T-helper 17 cell (primary cell): ENCODE measurements at places on chromosomes 5 and 9.

DNA sequence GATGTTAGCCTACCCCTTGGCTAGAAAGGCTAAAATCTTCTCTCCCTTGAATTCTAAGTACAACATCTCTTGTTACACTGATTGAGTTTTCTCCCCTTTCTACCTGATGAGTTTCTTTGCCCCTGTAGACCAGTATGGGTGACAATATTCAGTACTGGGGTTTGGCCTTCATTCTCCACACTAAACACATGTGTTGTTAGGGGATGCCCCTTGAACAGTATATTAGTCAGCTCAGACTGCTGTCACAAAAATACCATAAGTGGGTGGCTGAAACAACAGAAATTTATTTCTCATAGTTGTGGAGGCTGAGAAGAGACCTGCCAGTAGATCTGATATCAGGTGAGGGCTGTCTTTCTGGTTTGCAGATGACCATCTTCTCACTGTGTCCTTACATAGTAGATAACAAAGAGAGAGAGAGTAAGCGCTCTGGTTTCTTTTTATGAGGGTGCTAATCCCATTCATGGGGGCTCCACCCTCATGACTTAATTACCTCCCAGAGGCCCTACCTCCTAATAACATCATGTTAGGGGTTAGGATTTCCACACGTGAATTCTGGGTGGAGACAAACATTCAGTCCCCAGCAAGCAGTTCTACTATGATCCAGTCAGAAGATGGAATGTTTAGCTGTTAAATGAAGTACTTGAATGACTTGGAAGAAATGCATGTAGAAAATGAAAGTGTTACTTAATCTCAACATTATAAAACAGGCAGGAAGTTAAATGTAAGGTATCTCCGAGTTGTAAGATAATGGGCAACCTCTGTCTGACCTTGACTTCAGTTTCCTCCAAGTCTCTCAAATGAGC lies 17.5 kb downstream of the VLDLR start:
- DNase-seq: no peak

GRCh38 chr5:124907098-124907644 lies 160.7 kb upstream of the ZNF608 start:
- no peak for DNase-seq

DNA sequence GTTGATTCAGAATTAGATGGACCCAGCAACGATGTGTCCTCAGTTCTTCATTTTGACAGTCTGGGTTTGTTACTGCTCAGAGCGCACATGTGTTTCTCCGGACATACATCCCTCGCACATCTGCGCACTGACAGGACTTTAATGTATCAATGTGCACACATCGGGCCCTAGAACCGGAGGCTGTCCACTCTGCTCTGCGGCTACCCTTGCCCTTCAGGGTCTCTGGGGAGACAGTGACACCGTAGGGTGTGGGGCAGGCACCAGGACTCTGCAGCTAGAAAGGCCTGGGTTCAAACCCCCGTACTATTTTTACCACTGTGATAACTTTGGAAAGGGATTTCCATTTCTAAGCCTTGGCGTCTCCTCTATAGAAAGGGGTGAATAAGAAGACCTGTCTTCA lies 23.5 kb upstream of the LPCAT1 start:
- DNase-seq: no peak

DNA sequence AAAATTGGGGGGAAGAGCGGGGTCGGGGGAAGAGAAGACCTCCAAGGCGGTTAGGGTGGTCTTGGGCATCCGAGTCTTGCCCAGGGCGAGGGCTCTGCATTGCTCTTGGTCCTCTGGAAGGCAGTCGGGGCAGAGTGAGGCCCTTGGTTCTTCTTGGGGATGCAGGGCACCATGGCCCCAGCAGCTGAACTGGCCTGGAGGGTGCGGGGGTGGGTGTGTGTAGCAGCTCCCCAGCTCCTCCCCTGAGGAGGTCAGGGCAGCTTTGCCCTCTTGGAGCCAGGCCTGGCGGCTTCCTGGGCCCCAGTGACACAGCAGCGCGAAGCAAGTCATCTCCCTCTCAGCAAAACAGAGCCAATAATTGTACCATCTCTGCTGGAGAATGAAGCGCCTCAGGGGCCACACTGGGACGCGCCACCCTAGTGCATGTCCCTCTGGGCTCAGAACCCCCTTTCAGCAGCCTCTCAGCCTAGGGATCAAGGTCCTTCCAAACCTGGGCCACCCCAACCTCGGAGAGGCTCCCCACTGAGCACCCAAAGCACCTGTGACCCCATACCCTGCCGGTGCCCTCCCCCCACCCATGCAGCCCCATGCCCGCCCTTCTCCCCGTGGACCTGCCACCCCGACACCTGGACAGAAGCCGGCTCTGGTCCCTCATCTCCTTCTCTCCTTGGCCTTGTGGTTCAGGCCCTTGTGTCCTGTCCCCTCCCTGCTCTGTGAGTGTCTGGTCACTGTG lies 10.4 kb upstream of the RXRA start:
- DNase-seq: no peak

DNA sequence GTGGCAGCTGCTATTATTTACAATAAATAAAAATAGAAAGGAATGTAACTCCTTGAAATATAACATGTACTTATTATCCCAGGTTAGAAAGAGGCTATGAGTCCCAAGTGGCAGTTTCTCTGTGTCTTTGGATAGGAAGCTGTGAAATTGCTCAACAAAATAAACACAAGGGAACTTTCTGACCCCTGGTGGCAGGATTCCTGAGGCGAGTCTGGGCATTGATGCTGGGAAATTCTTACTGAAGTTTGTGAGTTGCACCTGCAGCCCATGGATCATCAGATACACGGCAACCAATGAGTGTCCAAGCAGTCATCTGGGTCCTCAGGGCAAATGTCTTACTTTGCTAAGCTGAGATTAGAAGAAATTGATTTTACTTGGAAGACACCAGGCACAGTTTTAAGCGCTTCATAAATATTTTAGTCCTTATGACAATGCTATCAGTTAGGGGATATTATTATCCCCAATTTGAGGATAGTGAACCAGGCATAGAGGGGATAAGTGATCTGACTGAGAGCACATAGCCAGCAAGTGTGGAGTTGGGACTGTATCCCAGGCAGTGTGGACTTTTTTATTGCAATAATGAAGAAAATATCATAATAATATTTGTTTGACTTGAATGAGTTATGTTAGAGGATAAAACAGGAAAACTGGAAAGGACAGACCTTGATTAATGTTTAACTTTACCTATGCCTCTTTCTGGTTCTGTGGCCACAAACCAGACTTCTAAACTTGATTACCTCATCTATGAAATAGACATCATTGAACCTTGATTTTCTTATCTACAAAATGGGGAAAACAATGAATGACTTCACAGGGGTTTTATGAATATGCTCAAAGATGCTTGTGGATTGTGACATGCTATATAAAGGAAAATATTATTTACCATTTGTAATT lies 265.5 kb upstream of the ADAMTSL1 start:
- DNase-seq: no peak

GRCh38 chr5:148443998-148444397 lies 60.2 kb downstream of the FBXO38 start:
- DNase-seq: peak; percentile 35

DNA sequence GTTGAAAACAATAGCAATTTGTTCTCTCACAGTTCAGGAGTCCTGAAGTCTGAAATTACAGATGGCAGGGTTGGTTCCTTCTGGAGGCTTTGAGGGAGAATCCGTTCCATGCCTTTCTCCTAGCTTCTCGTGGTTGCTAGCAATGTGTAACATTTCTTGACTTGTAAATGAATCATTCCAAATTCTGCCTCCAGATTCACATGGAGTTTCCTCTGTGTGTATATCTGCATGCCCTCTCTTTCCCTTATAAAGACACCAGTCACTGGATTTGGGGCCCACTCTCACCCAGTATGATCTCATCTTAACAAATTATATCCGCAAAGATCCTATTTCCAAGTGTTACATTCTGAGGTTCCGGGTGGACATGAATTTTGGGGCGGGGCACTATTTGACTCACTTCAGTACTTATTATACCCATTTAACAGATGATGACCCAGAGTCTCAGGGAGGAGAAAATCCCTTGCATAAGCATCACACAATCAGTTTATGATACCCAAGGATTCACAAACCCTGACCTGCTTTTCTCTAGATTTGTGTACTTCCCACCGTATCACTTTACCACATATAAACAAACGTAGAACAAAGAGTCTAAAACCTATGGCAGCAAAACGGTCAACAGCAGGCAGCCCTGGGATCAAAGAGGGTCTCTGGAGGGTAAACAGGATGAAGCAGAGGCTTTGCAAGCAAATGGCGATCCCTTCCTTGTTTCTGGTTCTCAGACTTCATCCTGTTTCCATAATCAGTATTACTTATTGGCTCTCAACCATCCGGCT lies 93.7 kb downstream of the C9orf152 start:
- DNase-seq: no peak

- DNase-seq: no peak
These were observed 112.4 kb downstream of the ASTN2 start for GRCh38 chr9:117302487-117302886.

DNA sequence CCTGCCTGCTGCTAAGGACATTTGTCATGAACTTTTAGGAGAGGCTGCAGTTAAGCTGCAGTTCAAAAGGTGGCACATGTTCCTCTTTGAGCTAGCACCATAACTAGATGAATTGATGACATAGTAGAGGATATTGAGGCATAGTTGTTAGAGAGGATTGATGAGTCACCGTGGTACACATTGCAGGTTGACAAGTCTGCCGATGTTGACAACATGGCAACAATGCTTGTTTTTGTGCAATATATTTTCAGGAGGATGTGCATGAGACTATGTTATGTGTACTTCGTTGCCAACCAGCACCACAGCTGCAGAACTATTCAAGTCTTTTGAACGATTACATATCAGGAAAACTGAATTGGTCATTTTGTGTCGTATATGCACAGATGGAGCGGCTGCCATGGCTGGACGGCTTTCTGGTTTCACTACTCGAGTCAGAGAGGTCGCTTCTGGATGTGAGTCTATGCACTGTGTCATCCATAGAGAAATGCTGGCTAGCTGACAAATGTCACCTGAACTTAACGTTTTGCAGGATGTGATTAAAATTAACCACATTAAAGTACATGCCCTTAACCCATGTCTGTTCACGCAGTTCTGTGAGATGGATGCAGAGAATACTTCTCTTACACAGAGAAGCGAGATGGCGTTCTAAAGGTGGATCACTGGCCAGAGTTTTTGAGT lies 24.2 kb downstream of the ANP32B start:
- DNase-seq: no peak
